ENCODE measurements at places on chromosomes 3 and 15.
A peak's percentile ranks its signal among the peaks of the same experiment; 100 is the strongest.

DNA sequence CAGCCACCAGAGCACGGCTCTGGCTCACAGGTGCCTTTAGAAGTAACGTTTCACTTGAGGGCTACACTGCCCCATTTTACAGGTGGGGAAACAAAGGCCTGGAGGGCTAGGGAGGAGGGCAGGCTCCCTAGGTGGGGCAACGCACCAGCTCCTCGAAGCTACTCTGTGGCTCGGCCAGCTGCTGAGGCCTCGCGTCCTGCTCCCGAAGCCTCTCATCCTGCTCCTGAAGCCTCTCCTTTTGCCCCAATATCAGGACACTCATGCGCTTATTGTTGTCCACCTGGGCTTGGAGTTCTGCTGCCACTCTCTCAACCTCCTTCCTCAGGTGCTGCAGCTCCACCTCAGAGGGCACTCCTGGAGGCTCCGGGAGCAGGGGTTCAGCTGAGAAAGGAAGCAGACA lies 28.2 kb upstream of the OR4F6 start:
- no peak for DNase-seq

GRCh38 chr3:76554707-76555106 lies 485.2 kb upstream of the ROBO2 start:
- no peak for DNase-seq

GRCh38 chr3:80238606-80239005 lies 470.8 kb upstream of the ROBO1 start:
- no peak for DNase-seq

- DNase-seq, result no peak
These were observed 690.3 kb downstream of the NTRK3 start for GRCh38 chr15:87566236-87566635.

DNA sequence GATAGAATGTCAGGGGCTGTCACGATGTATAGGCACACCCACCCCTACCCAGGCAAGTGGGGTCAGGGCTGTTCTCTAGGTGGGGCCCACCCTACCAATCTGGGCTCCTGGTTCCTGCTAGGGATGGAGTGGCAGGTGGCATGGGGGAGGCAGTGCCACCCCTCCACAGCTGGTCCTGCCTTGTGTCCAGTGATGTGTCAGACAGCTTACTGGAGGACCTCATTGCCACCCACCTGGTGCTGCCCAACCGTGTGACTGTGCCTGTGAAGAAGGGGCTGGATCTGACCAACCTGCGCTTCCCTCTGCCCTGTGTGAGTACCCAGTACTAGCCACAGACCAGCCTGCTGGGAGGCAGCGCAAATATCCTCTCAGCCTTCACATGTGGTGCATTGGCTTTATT lies 27.5 kb downstream of the ESYT3 start:
- no peak for DNase-seq

DNA sequence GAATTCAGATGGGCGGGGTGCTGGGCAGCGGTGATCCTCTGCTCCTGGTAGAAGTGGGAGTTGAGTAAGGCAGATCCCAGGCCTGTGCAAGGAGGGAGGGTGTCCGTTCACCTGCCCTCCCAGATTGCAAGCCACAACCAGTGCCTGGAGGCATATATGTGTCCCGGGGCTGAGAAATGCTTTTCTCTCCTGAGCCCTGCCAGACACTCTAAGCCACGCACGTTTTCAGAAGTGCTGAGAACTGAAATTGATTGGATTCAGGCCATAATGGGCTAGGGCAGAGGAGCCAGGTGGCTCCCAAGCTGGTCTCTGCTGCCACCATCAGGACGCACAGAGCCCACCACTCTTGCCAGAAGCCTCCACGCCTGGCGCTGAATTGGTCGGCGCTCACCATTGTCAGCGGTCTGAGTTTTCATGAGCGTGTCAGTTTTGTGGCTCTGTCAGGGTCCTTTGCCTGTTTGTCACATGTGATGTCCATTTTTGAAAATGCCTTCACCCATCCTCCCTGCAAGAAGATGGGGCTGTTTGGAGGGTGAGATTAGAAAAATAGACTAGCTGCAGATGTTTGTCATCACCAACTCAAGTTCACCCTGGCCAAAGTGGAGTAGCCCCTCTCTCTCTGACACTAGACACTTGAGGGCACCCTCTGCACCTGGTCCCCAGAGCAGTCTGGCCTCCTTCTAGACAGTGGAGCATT lies 15.4 kb upstream of the BFSP2 start:
- DNase-seq, result peak; percentile 77

DNA sequence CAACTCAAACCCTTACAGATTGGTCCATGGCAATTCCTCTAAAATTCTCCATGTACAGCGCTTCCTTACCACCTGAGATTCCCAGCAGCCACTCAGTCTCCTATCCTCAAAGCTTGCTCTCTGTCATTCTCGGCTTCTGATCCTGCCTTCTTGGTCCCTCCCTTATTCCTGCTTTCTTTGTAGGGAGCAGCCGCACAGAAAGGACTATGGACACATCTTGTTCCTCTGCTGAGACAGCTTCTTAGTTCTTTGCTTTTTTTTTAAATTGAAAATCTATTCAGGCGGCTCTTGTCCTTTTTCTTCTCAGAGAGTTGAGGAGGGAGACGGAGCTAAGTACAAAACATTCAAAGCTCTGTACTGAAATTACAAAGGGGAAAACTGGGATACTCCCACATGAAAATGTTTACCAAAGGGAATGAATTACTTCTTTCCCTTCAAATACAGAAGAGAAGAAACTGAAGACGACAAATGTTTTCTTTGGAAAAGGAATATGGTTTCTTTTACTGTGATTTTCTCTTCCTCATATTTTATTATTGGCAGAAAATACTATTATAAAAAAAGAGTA lies 285.1 kb downstream of the IL20RB start:
- DNase-seq, result no peak

DNA sequence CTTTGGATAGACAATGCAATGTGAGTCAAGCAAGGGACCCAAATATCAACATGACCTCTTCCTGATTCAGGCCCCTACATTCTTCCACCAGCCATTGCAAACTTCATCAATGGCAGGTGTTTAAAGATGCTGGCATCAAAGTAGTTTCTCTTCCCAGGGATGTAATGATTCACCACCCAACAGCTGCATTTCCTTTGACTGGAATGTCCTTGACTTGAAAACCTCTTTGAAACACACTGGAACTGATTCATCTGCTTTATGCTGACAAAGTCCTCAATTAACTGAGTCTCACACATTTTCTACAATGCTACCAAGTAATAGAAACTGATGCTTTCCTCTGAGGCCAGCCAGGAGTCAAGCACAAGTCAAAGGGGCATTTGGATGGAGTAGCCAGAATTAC lies 385.5 kb downstream of the GBE1 start:
- DNase-seq, result peak; percentile 7

DNA sequence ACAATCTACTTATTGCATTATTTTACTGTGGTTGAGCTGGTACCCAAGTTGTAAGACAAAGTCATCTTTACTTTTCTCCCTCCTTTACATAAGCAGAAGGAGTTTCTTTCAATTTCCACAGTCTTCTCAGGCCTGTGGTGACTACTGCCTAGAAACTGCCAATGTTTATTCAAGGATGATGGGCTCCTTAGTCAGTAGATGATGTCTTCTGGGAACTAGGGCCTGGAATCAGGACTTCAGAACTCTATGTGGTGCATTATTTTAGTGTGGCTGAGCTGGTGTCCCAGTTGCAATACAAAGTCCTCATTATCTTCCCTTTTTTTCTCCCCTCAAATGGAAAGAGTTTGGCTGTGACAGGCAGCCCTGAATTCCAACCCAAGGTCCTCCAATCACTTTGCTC lies 1762.5 kb downstream of the SI start:
- DNase-seq, result no peak

DNA sequence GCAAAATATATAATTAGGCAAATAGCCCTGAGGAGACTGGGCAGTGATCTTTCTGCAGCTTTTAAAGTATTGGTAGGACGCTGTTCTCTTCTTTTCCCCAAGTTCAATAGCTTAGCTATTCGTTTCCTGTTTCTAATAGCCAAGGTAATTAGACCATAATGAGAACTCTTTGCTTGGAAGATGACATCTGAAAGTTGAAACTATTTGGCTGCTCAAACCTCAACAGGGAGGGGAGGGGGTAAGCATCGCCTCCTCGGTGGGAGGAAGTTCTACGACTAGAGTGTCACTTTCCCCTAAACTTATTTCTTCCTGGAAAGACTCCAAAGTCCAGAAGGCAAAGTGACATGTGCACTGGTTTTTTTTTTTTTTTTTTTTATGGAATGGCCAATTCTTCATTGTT lies 22.8 kb upstream of the ALDH1A3 start:
- DNase-seq, result no peak

GRCh38 chr3:58141766-58142345 lies 68.9 kb downstream of the DNASE1L3 start:
- DNase-seq, result peak; percentile 52

DNA sequence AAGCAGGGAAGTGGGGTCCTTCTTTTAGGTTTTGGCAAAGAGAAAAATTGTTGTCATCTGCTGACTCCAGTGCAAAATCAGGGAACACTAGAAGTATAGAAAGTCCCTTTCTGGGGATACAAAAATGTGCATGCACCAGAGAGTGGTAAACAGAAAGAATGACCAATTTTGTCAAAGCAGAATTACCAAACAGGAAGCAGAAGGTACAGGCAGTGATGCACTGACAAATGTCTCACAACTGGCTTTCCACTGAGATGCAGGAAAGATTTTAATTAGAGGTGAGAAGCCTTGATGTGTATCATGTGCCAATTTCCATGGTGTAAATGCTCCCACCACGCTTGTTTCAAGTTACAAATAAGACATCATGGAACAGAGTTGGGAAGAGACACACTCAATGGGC lies 66.0 kb downstream of the TRIM69 start:
- DNase-seq, result no peak

DNA sequence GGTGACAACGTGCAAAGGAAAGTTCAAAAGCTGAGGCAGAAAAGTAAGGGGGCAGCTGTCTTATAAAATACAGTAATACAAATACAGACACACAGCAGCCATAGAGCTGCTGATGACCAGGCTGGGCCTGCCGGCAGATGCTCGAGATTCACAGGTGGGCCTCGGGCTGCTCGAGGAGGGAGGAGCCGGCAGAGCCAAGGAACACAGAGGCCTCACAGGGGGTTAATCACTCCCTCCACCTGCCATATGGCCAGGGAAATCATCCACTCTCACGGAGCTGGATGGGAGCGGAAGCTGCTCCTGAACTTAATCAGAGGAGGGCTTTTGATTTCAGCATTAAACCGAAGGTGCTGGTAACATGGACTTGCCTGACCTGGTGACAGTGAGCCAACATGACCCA lies 29.6 kb upstream of the MGLL start:
- peak; percentile 94 for DNase-seq

DNA sequence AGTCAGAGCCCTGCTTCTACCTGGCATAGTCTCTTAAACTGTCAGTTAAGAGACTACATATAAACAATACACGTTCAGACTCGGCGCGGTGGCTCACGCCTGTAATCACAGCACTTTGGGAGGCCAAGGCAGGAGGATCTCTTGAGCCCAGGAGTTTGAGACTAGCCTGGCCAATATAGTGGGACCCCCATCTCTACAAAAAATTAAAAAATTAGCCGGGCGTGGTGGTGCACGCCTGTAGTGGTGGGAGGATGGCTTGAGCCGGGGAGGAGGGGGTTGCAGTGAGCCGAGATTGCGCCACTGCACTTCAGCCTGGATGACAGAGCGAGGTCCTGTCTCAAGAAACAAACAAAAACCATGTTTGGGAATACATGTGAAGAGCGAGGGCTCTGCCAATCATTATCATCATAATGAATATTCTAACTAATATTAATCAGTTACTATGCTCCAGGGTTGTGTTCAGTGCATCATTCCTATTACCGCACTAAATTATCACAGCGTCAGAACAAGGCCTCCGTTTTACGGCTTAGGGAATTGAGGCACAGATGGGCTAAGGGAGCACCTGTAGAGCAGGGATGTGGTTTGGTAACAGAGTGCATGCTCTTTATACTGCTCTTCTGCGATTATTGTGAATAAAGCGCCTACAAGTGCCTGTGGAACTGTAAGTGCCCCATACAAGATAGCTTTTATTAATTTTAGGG lies 844 bp upstream of the UQCC5 start:
- DNase-seq, result no peak

GRCh38 chr3:105868431-105868741 lies 426 bp downstream of the CBLB start:
- DNase-seq, result peak; percentile 55

DNA sequence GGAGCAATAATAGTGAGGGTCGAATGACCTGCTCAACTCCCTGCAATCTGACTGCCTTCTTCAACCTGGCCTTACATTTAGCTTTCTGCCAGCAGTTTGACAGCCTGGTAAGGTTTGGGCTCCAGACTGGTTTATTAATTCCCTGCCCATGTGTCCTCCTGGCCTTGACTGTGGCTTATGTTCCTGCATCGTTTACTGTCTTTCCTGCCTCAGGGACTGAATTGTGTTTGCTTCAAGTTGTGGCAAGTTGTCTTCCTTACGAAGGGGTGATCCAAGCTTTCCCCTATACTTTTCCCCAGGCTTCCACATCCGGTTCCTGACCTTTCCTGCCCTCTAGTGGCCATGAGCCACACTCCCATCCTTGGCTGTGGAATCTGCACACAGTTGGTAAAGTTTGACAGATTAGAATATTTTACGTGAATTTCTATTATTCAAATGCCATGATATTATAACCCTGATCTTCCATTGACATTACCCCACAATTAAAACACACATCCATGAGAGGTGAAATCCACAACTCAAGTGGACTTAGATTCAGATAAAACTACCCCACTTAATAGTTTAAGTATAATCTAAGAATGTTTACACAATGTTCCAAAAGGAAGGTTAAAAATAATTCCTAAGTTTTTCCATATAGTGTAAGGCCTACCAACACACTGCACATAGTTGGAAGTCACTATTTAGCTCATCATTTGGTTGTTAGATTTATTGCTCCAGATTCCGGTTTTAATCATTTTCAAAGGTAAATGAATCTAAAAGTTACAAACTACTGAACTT lies 95.7 kb downstream of the NEDD4 start:
- peak; percentile 58 for DNase-seq

GRCh38 chr15:27223179-27223578 lies 252.2 kb downstream of the GABRG3 start:
- no peak for DNase-seq

GRCh38 chr3:143658861-143659260 lies 189.4 kb downstream of the SLC9A9 start:
- no peak for DNase-seq

- DNase-seq, result no peak
These were observed 61.4 kb downstream of the UMPS start for GRCh38 chr3:124791639-124792151.

DNA sequence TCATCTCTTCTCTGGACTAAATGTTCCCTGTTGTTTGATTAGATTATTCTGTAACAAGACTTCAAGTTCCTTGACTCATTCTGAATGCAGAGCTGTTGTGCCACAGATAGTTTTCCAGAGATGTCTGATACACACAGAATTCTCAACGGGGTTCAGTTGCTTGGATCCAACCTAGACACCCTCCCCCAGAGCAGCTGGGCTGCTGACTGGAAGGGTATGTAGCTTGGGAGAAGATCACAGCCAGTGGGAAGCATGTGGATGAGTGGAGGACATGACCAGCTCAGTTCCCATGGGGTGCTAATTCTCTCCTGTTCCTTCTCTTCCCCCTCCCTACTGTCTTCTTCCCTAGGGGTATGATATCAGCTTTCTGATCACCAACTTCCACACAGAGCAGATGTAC lies 6.6 kb upstream of the TTLL3 start:
- DNase-seq, result no peak

- DNase-seq, result no peak
These were observed 108.8 kb upstream of the HACD2 start for GRCh38 chr3:123693584-123694190.

Measured in cerebellar cortex (tissue), 1 donor.